Activated CD4-positive, alpha-beta memory T cell treated with anti-CD3 and anti-CD28 coated beads for 36 hours (primary cell): ENCODE measurements at places on chromosomes 7 and 10. TPM values are rescaled to one million over a fixed set of nuclear protein-coding genes. Genes with fewer than 3 reads are reported as not detected.
A peak's percentile ranks its signal among the peaks of the same experiment; 100 is the strongest.

DNA sequence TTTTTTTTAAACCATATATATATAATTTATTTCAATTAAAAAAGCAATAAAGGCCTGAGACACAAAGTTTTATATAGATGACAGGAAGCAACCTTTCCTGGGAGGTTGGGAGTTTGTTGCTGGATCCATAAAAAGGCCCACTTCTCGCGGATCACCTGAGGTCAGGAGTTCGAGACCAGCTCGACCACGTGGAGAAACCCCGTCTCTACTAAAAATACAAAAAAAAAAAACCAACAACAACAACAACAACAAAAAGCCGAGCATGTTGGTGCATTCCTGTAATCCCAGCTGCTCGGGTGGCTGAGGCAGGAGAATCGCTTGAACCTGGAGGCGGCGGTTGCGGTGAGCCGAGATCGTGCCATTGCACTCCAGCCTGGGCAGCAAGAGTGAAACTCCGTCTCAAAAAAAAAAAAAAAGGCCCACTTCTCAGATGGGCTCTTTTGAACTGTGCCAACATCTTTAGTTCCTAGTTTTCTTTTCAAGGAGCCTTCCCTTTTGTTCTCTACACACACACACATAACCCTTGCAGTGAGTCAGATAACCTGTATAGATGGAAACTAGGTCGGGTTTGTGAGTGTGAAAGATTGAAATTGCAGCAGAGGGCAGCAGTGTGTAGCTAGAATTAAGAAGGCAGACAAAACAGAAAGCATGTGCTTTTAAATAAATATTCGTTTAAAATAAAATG is 1.2 kb upstream of the SMNDC1 start:
- no peaks in the 10 kb centered on the region for H3K27me3 ChIP-seq
- H3K36me3 ChIP-seq, result peaks cover 28% of the 10 kb centered on the region
- DNase-seq, result peak; percentile 68
- peak overlapping the region; percentile 97 for H3K27ac ChIP-seq
- H3K4me3 ChIP-seq, result peak overlapping the region; percentile 93

- H3K4me1 ChIP-seq, result no peaks in the 10 kb centered on the region
- no peak for DNase-seq
- no peaks in the 10 kb centered on the region for H3K36me3 ChIP-seq
Observed at GRCh38 chr10:89785095-89785494, 83.7 kb downstream of the KIF20B start.

- H3K4me1 ChIP-seq, result no peaks in the 10 kb centered on the region
- H3K27ac ChIP-seq, result no peak overlapping the region
- no peak for DNase-seq
- no peak overlapping the region for H3K4me3 ChIP-seq
Observed at GRCh38 chr7:148218603-148219002, 372.0 kb upstream of the C7orf33 start.

The ADCY1 gene
- 0.57 TPM for total RNA-seq

DNA sequence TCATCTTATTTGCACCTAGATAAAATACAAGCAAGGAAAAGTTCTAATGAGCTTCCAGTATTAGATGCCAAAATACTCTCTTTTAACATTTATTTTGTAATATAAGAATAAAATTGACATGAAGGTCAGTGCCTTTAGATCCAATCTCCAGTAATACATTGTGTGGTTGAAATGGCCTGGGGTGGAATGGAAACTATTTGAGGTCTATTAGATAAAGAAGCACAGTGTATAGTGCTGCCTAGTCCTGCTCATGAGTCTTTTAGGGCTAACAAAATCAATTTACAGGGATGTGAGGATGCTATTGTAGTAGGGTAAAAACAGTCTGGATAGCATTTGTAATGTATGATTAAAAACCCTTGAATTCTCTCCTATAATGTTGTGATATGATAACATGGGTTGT is 84.5 kb upstream of the ETV1 start:
- no peak for DNase-seq
- H3K4me1 ChIP-seq, result no peaks in the 10 kb centered on the region
- H3K4me3 ChIP-seq, result no peak overlapping the region
- no peak overlapping the region for H3K27ac ChIP-seq

DNA sequence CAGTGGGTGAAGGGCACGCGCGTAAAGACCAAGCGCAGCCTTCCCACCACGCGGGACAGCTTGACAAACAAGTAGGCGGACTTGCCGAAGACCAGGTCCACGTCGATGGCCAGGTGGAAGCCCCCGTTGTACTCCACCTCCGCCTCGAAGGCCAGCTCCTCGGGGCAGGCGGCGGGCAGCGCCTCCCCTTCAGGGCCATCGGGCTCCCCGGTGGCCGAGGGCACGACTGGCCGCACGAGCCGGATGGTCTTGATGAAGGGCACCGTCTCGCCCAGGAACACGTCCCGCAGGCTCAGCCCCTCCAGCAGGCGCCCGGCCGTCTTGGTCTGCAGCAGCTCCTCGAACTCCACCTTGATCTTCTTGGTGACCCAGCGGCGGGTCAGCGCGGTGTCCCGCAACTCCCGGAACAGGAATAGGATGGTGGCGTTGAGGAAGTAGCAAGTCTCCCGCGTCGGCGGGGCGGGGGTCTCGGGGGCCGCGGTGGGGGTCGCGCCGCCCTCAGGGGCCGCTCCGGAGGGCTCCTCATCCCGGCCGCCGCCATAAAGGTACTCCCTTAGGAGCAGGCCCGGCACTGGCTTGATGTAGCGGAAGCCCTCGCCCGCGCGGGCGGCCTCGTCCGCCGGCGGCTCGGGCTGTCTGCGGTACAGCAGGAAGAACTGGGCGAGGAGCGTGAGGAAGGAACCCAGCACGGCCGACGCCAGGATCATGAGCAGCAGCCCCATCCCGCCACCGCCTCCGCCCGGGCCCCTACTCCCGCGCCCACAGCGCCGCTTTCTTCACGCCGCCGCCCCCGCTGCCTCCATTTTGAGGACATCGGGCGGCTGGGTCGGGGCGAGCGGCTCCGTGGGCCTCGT is 507 bp downstream of the PDZD8 start:
- H3K36me3 ChIP-seq, result peaks cover 3% of the 10 kb centered on the region
- DNase-seq, result peak; percentile 44
- H3K27ac ChIP-seq, result peak overlapping the region; percentile 69

GRCh38 chr7:33243319-33243881 is 114.0 kb downstream of the BBS9 start:
- no peaks in the 10 kb centered on the region for H3K27me3 ChIP-seq
- no peaks in the 10 kb centered on the region for H3K36me3 ChIP-seq
- no peaks in the 10 kb centered on the region for H3K4me1 ChIP-seq

- H3K27me3 ChIP-seq, result peaks cover 2% of the 10 kb centered on the region
- DNase-seq, result no peak
- H3K36me3 ChIP-seq, result no peaks in the 10 kb centered on the region
- H3K4me3 ChIP-seq, result no peak overlapping the region
- no peak overlapping the region for H3K27ac ChIP-seq
Observed at GRCh38 chr10:58963723-58964124, 212.7 kb upstream of the PHYHIPL start.

- H3K36me3 ChIP-seq, result no peaks in the 10 kb centered on the region
- H3K27me3 ChIP-seq, result peaks cover 8% of the 10 kb centered on the region
- no peak overlapping the region for H3K4me3 ChIP-seq
- no peak for DNase-seq
- no peak overlapping the region for H3K27ac ChIP-seq
Observed at GRCh38 chr10:104143829-104144228, 21.9 kb downstream of the SFR1 start.

DNA sequence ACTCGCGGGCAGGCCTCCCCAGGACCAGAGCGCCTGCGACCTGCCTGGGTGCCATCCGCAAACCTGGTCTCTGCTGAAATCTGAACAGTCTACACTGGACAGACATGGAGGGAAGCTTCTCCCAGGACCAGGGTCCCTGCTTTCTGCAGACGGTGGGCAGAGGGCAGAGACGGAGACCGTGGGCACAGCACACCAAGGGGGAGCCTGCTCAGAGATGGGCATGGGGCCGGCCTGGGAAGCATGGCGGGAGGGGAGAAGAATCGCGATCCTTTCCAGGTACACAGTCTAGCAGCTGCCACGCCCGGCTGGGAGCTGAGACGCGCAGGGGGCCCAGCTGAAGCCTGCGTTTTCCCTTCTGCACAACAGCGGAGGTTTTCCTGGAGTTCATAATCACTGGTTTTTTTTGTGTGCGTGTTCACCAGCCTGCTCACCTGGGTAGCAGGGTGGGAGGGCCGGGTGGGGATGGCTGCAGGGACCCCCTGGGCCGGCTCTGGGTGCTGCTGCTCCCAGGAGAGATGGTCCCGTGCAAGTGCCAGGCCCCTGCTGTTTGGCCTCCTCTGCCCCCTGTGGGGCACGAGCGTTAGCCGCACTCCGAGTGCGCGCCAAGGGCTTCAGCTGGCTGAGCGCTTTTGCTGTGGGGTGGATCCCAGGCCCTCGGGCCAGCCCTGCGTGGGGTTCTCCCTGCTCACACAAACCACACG is 448.8 kb downstream of the DNAJB6 start:
- H3K4me3 ChIP-seq, result no peak overlapping the region
- no peak for DNase-seq
- no peaks in the 10 kb centered on the region for H3K36me3 ChIP-seq
- no peak overlapping the region for H3K27ac ChIP-seq
- H3K27me3 ChIP-seq, result no peaks in the 10 kb centered on the region

DNA sequence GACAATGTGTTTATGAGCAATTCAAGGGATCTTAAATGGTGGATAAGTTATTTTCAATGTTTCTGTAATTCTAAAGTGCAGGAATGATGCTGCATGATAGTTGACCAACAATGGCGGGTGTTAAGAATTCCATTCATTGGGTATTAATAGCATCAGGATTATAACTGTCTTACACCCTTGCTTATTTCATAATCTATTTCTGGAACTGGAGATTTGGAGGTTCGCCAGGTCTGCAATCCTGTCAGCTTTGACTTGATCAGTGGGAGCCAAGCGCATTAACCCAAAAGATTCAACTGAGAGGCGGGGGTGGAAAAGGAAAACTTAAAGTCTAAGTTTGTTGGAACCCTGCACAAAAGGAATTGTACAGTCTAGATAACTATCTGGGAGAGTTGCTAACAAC is 114.9 kb upstream of the ZEB1 start:
- H3K27me3 ChIP-seq, result no peaks in the 10 kb centered on the region
- no peaks in the 10 kb centered on the region for H3K36me3 ChIP-seq
- H3K4me3 ChIP-seq, result no peak overlapping the region

GRCh38 chr10:132245056-132245455 is 58.3 kb downstream of the DPYSL4 start:
- H3K4me1 ChIP-seq, result no peaks in the 10 kb centered on the region
- no peak overlapping the region for H3K4me3 ChIP-seq
- no peaks in the 10 kb centered on the region for H3K27me3 ChIP-seq
- H3K27ac ChIP-seq, result no peak overlapping the region
- DNase-seq, result no peak

GRCh38 chr10:52465202-52465601 is 151.1 kb downstream of the DKK1 start:
- no peaks in the 10 kb centered on the region for H3K27me3 ChIP-seq
- no peaks in the 10 kb centered on the region for H3K4me1 ChIP-seq
- no peak for DNase-seq
- H3K36me3 ChIP-seq, result no peaks in the 10 kb centered on the region
- H3K27ac ChIP-seq, result no peak overlapping the region

The MMD2 gene
- total RNA-seq, result not detected

The BEND7 gene
- total RNA-seq, result not detected
